NCI-H1694 (cell line): ENCODE measurements at places on chromosomes 16 and 17.

- no peak for DNase-seq
Measured at GRCh38 chr17:7613769-7614424, 800 bp downstream of the FXR2 start.

DNA sequence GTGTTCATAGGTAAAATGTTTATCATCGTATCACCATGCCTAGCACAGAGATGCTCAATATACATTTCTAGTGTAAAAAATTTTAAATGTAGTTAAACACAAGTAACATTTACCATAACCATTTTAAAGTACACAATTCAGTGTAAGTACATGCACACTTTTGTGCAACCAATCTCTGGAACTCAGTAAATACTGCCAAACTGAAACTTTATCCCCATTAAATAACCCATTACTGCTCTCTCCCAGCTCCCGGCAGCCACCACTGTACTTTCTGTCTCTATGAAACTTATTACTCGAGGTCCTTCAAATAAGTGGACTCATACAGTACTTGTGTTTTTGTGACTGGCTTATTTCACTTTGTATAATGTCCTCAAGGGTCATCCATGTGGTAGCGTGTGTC lies 29.0 kb downstream of the RMI2 start:
- no peak for DNase-seq

- no peak for DNase-seq
Measured at GRCh38 chr16:11398851-11399250, 53.6 kb downstream of the RMI2 start.

DNA sequence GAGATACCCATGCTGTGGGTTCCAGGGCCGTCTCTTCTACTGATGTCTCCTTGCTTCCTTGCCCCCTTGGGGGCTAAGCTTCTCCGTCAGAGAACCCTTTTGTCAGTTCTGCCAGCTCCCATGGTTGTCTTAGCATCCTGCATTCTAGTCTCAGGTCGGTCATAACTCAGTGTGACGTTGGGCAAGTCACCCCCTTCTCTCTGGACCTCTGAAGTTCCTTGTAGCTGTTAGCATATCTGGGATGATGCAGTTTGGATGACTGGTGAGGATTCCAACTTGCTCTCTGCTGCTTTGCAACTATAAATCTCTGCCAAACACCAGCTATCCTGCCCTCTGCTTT lies 8.9 kb upstream of the MYL4 start:
- no peak for DNase-seq

DNA sequence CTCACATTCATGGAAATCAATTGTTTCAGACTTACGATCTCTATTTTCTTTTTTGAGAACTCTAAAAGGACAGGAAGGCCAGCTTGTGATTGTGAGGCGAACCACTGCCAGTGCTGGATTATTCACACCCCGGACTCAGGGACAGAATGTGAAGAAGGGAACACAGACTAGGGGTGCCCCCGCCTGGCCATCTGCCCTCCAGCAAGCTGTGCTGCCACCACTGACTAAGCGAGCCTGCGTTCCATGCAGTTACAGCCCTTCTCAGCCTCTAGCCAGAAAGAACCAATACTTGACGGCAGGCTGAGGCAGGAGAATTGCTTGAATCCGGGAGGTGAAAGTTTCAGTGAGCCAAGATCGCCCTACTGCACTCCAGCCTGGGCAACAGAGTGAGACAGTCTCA lies 2.8 kb downstream of the HAGH start:
- peak; percentile 30 for DNase-seq

DNA sequence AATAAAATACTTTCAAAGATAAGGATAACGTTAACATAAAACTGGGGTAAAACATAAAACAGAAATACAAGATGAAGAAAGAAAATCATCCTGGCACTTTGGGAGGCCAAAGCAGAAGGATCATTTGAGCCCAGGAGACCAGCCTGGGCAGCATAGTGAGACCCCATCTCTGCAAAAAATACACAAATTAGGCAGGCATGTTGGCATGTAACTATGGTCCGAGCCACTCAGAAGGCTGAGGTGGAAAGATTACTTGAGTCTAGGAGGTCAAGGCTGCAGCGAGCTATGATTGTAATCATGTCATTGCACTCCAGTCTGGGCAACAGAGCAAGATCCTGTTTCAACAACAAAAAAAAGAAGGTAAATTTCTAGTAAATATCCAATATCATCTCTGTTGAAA lies 19.6 kb downstream of the TAT start:
- no peak for DNase-seq

- no peak for DNase-seq
Measured at GRCh38 chr16:67893743-67894399, 817 bp downstream of the PSKH1 start.

DNA sequence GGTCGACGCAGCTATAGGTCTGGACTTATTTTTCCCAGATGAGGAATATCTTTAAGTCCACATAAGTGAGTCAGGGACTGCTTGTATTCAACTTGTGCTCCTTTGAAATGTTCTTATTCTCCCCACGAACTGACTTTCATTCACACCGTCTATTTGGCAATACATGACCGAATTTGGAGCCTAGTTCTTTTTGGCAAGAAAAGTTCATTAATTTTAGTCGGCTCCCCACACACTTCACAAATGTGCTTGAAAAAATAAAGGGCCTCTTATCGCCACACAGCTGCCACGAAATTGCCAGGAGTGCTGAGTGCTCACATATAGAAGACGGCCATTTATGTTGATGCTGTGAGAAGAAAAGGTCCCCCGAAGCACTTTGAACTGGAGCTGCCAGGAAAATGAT lies 152.6 kb downstream of the PRKCA start:
- no peak for DNase-seq

- DNase-seq, result no peak
Measured at GRCh38 chr17:3735515-3735914, 11.8 kb downstream of the HASPIN start.

GRCh38 chr17:77609553-77610517 lies 348.7 kb upstream of the TNRC6C start:
- no peak for DNase-seq

DNA sequence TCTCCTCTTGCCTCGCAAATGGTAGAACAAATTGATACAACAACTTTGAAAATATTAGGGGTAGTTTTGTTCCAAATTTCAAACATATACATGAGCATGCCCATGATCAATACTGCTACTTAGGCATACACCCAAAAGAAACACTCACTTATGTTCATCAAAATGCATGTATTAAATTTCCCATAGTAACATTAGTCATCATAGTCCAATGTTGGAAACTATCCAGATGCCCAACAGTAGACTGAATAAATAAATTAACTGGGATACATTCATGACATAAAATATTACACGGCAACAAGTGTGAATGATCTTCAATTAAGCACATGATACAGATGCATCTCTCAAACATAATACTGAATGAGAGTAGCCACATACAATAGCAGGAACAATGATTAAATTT lies 391.6 kb downstream of the CDH11 start:
- no peak for DNase-seq

DNA sequence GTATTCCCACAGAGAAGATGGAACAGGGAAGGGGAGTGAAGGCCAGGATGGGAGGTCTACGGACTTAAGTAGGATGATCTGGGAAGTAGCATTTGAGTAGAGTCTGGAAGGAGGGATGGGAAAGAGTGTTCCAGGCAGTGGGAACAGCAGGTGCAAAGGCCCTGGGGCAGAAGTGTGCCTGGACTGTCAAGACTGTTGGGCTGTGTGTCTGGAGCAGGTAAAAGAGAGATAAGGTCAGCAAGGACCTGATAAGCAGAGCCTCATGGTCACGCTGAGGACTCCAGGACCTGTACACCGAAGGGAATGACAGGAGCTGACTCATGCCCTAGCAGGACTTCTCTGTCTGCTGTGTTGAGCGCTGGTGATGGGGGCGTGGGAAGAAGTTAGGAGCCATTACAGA lies 723 bp upstream of the CARD14 start:
- no peak for DNase-seq

GRCh38 chr16:1325673-1326371 lies 7.6 kb upstream of the BAIAP3 start:
- DNase-seq, result no peak

- DNase-seq, result peak; percentile 77
Measured at GRCh38 chr16:67884684-67885083, at the start of gene NRN1L. Gene NRN1L (plus strand): TSS chr16:67884885. CDS start chr16:67884904, 19 bp downstream.

GRCh38 chr16:88455610-88456355 lies 2.7 kb downstream of the ZFPM1 start:
- DNase-seq, result no peak

GRCh38 chr17:14334919-14335318 lies 34.0 kb downstream of the HS3ST3B1 start:
- no peak for DNase-seq

DNA sequence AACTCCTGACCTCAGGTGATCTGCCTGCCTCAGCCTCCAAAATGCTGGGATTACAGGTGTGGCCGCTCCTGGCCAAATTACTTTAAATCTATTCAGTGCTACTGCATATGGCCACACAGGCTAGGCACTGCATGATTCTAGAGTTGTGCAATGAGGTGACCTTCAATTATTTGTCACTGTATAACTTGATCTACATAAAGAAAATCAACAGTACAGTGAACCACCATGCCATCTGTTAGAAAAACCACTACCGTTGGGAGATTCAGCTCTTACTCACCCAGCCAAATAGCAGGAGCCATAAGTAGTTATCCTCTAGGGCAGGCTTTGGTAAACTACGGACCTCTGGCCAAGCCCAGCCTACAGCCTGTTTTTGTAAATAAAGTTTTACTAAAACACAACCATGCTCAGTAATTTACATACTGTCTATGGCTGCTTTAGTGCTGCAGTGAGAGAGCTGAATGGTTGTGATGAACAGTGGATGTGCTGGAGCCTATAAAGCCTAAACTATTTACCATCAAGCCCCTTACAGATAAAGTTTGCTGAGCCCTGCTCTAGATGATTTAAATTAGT lies 40.7 kb upstream of the TANC2 start:
- DNase-seq, result no peak

DNA sequence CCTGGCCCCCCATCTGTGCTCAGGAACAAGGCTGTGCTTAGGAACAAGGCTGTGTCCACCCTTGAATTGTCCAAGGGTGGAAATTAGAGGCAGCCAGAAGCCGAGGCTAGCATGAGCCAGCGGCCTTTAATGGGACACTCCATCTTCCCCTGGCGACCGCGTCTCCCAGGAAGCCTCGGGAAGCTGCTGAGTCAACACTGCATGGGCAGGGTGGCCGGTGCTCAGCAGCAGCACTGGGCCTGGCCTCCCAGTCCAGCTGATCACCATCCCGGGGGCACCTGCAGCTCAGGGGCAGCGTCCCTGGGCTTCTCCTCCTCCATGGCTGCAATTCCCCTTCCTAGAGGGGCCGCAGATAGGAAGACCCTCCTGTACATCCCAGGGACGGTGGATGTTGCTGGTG lies 180.8 kb downstream of the ENGASE start:
- no peak for DNase-seq

- no peak for DNase-seq
Measured at GRCh38 chr16:30335598-30336474, 19.3 kb downstream of the CD2BP2 start.

DNA sequence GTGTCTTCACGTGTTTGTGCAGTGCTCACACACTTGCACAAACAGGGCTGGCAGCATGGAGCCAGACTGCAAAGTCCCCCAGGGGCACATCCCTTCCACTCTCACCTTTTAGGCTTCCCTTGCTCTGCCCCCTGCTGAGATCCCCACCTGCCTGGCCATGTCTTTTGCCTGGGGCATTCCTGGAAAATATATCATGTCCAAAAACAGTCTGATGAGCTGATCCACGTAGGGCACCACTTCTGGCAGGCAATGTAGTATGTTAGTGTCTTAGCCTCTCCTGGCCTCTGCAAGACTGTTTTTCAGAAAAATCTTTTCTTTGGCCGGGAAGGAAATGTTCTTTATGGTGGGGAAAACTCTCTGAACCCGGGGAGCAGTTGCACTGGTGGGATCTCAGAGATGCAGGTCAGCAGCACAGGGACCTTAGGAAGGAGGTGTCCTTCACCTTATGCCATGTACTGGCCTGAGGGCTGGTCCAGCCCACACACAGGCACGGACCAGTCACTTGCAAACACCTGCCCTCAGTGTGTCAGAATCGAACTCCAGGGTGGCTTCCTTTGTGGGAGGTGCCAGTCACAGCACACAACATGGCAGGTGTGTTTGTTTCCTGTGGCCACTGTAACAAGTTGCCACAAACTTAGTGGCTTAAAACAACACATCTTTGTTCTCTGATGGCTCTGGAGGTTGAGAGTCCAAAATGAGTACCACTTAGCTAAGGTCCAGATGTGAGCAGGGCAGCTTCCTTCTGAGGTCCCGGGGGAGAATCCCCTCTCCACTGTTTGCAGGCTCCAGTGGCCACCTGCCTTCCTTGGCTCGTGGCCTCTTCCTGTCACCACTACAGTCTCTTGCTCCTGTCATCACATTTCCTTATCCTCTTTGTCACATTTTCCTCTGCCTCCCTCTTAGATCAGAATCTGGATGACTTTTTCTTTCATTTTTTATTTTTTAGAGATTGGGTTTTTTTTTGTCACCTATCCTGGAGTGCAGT lies 46.6 kb downstream of the MPRIP start:
- no peak for DNase-seq

- DNase-seq, result no peak
Measured at GRCh38 chr17:72617557-72617956, 474.9 kb downstream of the SLC39A11 start.

- DNase-seq, result no peak
Measured at GRCh38 chr16:87060034-87060986, 256.9 kb downstream of the C16orf95 start.

DNA sequence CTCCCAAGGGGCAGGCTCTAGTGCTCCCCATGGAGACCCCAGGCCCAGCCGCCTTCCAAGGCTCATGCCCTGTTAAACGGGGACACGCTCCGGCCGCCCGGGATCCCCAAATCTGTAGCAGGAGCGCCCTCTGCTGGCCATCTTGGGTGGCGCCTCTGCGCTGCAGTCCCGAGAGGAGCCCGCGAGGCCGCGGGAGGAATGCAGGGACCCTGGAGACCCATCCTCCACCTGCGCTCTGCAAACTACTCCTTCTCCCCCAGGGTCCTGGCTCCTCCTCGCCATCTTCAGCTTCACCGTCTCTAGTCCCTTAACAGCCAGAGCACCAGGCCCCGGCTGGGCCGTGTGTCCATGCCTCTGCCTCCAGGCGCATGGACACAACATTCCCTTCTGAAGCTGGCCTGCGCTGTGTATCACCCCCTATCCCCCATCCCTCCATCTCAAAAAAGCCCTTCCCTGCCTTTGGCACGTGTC lies 23.6 kb upstream of the KRT17 start:
- DNase-seq, result peak; percentile 83

GRCh38 chr16:23014592-23014991 lies 134.7 kb downstream of the USP31 start:
- no peak for DNase-seq

DNA sequence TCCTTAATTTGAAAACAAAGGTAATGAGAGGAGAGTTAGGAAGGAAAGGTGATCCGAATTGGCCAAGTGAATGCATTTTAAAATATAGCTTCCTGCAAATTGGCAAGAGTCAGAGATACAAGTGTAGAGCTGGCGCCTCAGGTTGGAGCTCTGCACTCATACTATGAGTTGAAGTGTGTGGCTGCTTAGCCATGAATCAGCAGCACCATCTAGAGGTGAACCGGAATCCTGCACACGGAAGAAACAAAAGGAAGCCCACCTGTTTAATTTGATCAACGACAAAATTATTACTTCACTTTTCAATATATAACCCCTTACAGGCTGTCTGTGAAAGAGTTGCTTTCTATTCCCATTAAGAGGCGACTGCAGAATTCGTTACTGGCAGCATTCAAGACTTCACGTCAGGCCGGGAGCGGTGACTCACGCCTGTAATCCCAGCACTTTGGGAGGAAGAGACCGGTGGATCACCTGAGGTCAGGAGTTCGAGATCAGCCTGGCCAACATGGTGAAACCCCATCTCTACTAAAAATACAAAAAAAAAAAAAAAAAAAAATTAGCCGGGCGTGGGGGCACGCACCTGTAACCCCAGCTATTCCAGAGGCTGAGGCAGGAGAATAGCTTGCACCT lies 1253.7 kb upstream of the CDH8 start:
- peak; percentile 51 for DNase-seq
